ENCODE measurements at places on chromosomes 5 and 9.
A peak's percentile ranks its signal among the peaks of the same experiment; 100 is the strongest.

GRCh38 chr9:129887334-129888292 is 52.4 kb downstream of the USP20 start:
- peak; percentile 59 for DNase-seq

GRCh38 chr5:121525706-121526105 is 326.0 kb upstream of the FTMT start:
- DNase-seq: no peak

DNA sequence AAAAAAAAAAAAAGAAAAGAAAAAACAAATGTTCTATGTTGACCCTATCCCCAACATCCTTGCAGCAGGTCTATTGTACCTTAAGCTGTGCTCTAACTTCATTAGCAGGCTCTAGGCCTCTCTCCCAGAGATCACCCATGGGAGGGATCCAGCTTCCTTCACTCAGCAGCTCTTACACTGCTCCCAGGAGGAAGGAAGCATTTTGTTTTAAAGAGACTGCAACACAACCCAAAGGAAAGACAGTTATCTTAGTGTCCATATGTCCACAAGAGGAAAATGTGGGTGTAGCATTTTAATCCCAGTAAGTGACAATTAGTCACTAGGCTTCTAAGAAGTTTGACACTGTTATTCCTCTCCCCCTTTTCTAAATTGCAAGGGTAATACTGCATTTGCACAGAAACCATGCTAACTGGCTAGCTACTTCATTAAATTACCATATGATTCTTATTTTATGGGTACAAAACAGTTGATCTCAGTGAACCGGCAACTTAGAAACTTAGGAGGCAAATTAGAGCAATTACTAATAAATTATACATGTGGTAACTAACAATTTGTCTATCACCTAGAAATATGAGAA is 58.8 kb downstream of the MARCHF3 start:
- DNase-seq: no peak

- no peak for DNase-seq
Observed at GRCh38 chr5:150309101-150309885, 6.6 kb upstream of the ARSI start.

DNA sequence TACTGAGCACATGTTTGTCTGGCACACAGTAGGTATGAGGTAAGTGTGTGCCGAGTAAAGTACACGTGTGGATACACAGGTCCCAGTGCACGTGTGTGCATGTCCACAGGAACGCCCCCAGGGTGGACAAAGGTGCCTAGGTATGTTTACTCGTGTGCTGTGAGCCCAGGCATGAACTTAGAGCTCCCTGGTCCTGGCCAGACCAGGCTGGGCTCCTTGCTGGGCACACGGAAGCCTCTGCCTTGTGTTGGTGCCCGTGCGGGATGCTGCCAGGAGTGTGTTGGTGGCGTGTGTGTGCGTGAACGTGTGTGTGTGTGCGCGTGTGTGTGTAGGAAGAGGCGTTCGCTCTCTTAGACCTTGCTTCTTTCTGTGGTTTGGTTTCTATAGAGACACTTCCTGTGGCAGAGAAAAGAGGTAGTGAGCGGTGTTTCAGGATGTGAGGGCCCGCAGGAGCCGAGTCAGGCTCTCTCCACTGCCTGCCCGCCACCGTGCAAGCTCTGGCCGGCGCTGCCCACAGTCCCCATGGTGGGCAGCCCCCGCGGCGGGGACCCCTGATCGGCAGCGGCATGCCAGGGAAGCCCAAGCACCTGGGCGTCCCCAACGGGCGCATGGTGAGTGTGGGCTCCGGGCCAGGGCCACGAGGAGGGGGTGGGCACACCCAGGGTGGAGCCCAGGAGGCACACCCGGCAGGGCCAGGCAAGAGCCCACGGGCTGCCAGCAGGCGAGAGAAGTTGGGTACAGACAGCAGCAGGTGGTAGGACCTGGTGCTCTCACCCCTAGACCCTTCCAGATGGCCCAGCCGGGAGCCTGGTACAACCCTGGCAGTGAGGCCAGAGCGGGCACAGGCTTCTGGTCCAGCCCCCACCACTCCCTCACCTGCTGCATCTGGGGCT is at the start of gene RGS14:
Gene RGS14, plus strand, starts transcription at position 466 of the 893 bp plus-strand sequence. Its CDS starts 101 bp downstream, at position 567.
- DNase-seq: peak; percentile 67

- DNase-seq: no peak
Observed at GRCh38 chr5:37552770-37553719, 173.9 kb downstream of the WDR70 start.

DNA sequence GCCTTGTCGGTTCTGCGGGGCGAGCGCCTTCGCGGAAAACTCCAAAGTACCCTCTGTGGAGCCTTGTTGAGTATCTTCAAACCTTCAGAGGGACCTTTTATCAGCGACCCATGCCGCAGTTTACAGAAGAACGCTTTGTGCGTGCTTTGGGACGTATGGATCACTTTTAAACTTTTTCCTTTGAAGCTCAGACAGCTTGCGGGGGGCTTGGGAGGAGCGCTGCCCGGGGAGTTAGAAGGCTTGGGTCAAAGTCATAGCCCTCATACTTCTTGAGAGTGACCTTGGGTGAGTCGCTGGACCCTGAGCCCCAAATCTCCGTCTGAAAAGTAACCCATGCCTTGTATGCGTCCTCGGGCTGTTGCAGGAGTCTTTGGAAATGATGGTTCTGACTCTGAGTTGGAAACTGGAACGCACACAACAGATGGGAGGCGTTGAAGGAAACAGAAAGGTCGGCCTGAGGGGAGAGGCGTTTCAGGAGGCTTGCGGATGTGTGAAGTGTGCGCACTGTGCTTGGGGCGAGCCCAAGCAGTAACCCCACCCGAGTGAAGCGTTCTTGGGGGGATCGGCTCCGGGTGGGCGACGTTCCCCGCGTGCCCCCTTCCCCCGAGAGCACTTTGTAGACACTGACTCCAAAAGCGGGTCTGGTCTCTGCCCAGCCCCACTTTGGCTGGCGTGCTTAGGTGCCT is 661 bp upstream of the SLC25A51 start:
- no peak for DNase-seq

Data from activated CD8-positive, alpha-beta memory T cell treated with anti-CD3 and anti-CD28 coated beads, Interleukin-2, amount 50 U/mL, for 4 hours (primary cell).